Left lung (tissue), 14 donors: ENCODE measurements at places on chromosomes 6 and 20.

DNA sequence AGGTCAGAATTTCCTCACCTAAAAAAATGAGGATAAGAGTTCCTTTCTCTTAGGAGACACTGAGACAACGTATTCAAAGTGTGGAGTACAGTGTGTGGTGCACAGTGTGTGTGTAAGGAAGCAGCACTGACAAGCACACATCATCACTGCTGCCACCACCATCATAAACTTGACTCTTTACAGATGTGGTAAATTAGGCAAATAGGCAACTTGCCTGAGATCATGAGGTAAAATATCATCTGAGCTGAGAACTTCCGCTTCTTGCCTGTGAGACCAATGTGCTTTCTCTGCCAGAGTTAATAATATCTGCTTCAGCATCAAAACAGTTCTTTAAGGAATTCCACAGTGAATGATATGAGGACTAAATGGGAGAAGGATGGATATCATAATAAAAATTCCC, 52.7 kb downstream of the LYRM4 start:
- DNase-seq = no peak

DNA sequence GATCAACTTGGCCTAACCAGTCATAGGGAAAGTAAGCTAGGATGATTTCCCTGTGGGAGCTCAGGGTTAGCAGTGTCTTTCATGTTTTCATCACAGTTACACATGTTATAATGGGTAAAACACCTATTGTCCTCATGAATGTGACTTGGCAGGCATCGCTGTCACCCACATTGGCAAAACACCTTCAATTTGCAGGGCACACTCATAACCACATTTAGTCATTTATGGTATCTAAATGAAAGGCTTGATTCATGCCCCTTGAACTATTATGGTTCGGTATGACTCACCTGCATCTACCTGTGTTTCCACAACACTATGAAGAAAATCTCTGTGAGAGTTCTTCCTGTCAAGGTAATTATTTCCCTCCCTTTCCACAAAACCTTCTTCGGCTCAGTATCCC, 49.2 kb downstream of the FRK start:
- no peak for DNase-seq

- DNase-seq = no peak
Measured at GRCh38 chr6:12776291-12776690, 59.7 kb downstream of the PHACTR1 start.

DNA sequence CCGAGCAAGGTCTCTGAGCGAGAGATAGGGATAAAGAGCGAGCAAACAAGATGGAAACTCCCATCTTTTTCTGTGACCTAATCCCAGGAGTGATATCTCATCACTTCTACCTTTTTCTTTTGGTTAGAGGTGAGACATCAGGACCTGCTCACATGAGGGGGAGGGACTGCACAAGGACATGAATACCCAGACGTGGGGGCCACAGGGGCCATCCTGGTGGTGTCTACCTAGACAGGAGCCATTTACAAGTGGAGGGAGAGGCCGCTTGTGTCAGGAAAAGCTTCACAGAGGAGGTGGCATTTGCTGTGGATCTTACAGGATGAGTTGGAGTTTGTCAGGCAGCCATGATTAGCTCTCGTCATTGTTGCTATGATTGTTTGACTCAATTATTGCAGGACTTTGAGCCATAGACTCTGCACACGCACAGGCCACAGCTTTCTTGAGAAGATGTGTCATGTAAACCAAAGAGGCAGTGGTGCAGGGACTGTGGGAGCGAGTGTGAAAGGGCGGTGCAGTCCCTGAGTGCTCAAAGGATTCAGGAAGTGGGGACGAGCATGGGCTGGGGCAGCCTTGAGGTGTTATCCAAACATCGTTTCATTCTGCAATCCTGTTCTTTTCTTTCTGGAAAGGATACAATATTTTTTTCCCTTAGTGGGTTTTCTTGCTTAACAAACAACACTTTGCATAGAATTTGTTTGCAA, 7.7 kb downstream of the NPEPL1 start:
- peak; percentile 11 for DNase-seq

GRCh38 chr20:56628873-56629463, at the start of gene TFAP2C:
TFAP2C (plus strand) TSS chr20:56629306; CDS start chr20:56629545, 239 bp downstream.
- DNase-seq = peak; percentile 76

DNA sequence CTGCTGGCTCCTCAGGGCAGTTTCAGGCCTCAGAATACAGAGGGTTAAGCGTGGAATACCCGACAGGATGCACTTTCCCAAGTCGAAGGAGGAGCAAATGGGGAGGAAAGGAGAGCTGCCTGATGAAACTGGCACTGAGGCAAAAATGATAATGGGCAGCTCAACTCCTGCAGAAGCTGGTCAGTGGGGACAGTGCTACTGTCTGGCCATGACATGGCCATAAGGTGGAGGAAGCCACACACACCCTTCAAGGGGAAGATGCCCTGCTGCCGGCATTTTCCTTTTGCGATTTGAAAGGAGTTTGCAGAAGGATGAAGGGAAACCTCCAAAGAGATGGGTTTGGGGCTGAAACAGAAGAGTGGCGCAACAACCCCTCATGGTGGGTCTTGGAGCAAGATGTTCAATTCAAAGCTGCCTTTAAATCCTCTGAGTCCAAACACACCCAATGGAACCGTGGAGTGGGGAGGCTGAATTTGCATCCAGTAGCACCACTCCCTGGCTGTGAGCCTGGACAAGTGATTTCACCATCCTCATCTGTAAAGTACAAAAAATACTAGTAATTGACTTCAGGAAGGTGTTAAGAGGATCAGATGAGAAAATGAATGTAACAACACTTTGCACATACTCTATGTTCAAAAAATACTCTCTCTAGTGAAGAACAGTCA, 3.2 kb downstream of the ADIG start:
- DNase-seq = no peak

GRCh38 chr6:47836046-47836445, 54.2 kb downstream of the OPN5 start:
- DNase-seq = no peak

DNA sequence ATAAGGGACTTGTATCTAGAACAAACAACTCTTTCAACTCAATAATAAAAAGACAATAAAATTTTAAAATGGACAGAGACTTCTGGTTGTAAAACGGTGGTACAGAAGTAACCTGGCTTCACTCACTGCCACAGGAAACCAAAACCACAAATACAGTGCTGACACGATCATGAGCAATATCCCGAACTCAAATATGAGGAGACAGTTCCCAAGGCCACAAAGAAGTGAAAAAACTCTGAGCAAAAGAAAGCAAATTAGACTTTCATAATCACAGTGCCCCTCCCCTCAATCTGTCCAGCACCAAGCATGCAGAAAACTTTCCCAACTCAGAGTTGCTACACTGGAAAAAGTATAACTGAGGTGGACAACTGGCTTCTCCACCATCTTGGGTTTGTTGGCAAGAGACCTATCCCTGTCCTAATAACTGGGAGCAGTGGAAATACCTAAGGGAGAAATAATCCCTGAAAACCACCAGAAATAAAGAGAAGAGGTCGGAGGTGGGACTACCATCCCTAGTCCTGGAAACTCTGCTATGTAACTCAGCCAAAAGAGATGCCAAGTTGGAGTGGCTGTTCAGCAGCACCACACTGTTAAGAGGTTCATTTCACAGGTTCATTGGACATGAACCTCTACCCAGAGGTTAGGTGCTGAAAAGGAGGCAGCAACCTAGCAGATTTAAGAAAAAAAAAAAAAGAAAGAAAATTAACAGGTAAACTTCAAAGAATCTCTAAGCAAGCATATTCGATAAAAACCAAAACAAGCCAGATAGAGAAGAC, 55.5 kb downstream of the REV3L start:
- DNase-seq = no peak

DNA sequence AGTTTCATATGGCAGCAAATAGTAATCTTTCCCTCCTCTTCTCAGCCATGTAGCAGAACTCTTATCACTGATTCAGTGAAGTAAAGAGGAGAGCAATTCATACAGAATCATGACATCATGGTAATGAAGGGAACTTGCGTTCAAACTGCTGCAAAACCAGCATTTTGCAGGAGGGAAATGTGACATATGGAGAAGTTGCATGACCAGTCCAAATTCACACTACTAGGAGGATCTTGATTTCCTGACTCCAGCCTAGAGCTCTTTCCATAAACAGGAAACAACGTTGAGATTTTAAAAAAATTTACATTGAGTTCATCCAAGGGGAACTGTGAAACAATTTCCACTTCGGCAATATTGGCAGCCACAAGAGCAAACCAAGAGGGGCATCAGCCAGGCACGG, 63.8 kb downstream of the MBOAT1 start:
- no peak for DNase-seq

DNA sequence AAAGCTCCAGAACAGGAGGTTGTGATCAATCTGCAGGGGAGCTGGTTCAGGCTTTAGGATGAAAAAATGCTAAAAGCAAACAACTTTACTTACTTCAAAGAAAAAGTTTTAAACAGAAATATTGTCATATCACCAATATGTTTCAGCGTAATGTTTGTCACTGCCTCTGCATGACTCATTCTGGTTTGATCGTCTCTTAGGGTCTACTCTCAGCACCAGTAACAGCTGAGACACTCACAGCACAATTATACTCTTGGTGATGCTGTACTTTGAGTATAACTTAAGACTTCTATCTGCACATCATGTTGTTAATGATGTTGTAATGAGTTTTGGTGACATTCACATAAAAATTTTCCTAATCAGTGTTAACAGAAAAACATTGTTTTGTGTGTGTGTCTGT, 665.4 kb downstream of the EPM2A start:
- no peak for DNase-seq

- no peak for DNase-seq
Measured at GRCh38 chr6:125746019-125746414, 3.4 kb upstream of the HEY2 start.

- DNase-seq = no peak
Measured at GRCh38 chr6:142071981-142072380, 60.7 kb upstream of the GJE1 start.

- no peak for DNase-seq
Measured at GRCh38 chr6:130183271-130184222, 39.2 kb downstream of the SAMD3 start.

DNA sequence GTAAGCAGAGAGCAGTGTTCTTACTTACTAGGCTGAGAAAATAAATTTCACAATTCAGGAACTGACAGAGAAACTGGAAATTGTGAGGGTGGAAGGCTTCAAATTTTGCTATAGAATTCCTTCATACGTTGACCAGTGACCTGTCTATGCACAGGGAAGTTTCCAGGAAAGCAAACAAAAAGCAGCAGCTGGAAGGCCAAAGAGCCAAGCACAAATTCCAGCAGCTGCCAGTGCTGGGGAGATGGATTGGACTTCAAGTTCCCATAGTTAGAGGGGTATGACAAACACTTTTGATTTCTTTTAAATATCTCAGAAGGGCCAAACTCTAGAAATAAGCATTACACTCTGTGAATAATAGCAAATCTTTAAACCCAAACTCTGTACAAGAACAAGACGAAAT, 299.1 kb upstream of the KCNQ5 start:
- no peak for DNase-seq

- no peak for DNase-seq
Measured at GRCh38 chr6:128666405-128666804, 146.0 kb upstream of the PTPRK start.

DNA sequence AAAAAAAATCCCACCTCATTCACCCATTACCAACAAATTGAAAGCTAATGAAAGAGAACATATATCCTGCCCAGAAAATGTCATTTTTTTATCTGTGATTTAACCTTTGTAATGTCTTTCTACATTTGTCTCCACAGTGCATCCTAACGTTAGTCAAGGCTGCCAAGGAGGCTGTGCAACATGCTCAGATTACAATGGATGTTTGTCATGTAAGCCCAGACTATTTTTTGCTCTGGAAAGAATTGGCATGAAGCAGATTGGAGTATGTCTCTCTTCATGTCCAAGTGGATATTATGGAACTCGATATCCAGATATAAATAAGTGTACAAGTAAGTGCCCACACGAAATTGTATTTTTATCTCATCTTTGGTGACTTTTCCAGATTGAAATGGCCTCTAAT, 30.0 kb downstream of the RSPO3 start:
- no peak for DNase-seq

DNA sequence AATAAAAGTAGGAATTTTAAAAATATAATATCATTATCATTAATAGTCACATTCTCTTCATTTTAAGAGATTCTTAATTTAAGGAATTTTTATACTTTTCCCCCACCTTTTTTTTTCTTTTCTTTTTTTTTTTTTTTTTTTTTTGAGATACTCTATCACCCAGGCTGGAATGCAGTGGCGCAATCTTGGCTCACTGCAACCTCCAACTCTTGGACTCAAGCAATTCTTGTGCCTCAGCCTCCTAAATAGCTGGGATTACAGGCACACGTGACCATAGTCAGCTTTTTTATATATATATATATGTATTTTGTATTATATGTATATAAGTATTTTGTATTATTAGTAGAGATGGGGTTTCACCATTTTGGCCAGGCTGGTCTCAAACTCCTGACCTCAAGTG, 457.7 kb downstream of the CDKAL1 start:
- no peak for DNase-seq

GRCh38 chr20:36243726-36244125, 7.4 kb downstream of the AAR2 start:
- no peak for DNase-seq

DNA sequence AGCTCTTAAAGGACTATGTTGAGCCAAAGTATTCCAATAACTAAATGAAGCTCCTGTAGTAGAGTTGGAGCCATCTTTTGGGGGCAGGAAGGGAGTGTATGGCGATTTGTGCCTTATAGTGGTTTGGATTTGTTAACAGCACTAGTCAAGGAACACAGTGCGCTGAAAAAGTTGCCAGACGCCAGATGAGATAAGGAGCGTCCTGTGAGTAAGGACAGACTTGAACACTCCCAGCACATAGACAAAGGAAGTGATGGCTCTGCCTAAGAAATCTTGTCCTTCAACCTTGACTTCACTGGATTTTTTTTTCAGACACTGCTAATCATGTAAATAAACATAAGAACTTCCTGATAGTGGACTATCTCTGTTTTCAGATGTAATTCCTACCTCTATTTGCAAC, 136.9 kb downstream of the TRMT11 start:
- no peak for DNase-seq

- peak; percentile 59 for DNase-seq
Measured at GRCh38 chr6:111727802-111728201, 122.1 kb upstream of the TRAF3IP2 start.

GRCh38 chr20:4281258-4282055, 266.1 kb upstream of the RNF24 start:
- no peak for DNase-seq

DNA sequence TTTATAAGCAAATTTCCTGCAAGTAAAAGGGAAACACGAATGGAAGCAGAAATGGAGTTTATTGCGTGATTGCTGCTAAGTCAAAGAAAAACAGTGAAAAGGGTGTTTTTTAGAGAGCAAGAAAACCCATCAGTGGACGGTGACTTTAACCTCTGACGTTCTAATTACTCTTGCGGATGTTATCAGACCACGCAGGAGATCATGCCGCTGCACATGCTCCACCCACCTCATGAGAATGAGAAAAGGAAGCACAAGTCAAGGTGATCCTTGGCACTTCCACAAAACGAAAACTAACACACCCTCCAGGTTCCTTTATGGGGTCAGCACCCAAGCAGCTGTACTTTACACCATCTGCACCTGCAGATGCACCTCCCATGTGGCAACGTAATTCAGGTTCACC, 45.0 kb downstream of the LYRM4 start:
- DNase-seq = no peak
